ENCODE measurements at places on chromosomes 2 and 18.
A peak's percentile ranks its signal among the peaks of the same experiment; 100 is the strongest.

DNA sequence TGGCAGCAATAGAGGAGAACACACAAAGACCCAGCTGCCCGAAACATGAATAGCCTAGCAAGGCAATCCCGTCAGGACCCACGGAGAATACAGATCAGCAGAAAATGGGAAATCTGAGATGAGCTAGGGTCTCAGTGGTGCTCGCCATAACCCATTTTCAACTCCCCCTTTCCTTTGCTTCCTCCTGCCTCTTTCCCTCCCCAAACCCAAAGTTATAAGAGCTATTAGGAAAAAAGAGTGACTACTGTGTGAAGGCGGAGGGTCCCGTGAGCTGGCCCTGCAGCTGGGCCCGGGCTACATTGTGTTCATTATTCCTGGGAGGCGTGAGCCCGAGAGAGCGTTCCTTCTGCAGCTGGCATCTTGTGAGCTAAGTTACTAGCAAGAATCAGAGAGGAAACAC, 118.4 kb downstream of the PID1 start:
- DNase-seq = no peak

- no peak for DNase-seq
These were observed 234.0 kb downstream of the HAUS1 start for GRCh38 chr18:46338205-46338604.

DNA sequence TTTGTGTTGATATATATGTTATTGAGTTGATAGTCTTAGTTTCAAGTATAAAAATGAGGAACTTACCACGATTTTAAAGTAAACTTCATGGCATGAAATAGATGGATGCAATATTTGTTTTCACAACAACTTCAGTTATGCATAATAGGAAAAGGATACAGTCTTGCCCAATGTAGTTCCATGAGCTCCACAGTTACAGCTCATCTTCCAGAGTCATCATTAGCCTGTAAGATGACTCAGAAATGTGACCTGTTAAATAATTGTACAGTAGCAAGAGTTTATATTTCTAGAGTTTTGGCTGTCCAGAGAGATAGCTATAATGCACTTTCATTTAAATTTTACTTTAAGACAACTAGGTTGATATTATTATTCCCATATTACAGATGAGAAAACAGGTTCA, 80.9 kb upstream of the ARHGAP28 start:
- no peak for DNase-seq

GRCh38 chr18:33466822-33467221, 26.3 kb upstream of the CCDC178 start:
- DNase-seq = no peak

DNA sequence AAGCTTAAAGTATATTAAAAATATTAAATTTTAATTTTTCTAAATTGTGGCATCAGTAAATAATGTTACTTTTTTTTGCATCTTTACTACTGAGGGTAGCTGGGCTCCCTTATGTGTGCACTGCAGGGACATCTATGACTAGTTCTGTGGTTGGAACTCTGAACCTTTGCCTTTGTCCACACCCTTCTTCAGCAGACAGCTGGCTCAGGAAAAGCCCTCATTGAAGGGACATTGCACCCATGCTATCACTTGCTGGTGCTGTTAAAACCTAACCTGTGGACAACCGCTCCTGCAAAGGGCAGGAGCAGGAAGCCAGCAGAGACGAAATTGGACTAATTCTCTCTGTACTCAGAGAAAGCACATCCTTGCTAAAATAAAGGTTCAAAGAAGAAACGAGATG, 30.1 kb downstream of the MOCOS start:
- no peak for DNase-seq

GRCh38 chr2:46163098-46163430, 134.1 kb upstream of the EPAS1 start:
- no peak for DNase-seq

DNA sequence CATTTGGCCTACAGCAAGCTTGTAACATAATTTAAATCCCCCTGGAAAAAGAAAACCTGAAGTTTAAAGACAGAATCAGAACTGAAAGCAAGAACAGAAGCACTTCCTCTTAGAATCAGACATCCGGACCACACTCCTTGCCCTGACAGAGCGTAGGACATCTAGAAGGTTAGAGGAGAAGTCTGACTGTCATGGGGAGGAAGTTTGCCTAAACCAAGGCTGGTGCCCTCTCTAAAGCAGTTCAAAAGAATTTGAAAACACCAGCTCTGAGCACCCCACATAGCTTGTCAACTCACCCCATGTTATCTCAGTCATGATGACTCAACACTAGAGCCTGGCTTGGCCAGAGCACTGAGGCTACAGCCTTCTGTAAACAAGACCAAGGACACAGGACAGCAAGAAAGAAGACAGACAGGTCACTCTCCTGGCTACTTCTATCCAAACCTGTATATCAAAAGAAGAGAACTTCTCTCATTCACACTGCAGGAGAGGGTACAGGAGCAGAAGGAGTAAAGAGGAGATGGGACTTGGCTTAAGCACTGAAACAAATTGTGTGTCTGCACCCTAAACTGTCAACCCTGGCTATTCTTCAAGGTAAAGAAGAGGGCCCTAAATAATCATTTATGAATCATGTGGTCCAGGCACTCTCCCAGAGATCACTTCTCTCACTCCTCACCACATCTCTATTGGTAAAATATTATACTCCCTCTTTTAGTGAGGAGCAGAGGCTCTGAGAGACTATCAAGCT, 198.6 kb downstream of the MEMO1 start:
- no peak for DNase-seq

GRCh38 chr2:204015118-204015843, 78.7 kb downstream of the ICOS start:
- peak; percentile 49 for DNase-seq

DNA sequence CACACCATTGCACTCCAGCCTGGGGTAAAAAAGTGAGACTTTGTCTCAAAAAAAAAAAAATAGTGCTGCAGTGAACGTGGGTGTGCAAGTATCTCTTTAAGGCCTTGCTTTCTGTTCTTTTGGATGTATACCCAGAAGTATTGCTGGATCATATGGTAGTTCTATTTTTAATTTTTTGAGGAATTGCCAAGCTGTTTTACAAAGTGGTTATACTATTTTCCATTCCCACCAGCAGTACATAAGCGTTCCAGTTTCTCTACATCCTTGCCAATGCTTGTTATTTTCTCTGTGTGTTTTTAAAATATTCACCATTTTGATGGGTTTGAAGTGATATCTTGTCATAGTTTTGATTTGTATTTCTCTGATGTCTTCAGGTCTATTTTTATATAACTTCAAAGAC, 13.1 kb downstream of the ARMC9 start:
- no peak for DNase-seq

DNA sequence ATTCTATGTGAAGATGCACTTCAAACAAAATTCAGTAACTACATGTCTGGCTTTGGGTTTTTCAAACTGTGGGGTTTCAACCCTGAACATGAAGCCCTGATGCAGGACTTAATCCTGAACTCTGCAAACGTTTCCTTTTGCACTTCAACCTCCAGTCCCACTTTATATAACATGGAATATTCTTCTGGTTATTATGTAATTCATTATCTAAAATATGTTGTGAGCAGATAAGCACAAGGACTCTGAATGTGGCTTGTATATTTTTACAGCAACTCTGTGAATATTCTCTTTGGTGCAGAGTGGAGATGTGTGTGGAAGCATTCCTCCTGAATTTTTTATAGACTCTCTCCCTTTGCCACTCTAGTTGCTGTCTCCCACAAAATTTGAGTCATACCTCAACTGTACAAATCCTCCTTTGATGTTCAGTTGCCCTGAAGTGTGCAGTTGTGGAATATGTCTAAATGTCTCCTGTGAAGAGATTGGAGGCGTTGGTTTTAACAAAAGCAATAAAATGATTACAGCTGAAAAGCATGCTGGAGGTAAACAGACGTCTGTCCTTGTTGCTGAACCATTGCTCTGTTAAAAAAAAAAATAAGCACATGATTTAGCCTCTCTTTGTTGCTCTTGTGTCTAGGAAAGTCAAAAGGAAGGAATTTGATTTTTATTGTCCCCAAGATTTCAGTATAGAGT, 205.1 kb upstream of the NRP2 start:
- DNase-seq = no peak

DNA sequence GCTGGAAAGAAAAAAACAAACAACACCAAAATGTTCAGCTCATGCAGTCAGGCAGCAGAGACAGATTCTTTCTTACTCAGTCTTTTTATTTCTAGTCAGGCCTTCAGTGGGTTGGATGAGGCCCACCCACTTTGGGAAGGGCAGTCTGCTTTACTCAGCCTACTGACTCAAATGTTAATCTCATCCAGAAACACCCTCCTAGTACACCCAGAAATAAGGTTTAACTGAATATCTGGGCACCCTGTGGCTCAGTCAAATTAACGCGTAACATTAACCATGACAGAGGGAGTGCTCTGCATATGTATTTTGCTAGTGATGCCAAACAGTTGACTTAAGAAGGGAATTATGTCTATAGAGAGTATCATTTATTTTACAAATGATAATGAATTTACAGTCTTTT, 401.6 kb downstream of the PARD3B start:
- no peak for DNase-seq

- peak; percentile 9 for DNase-seq
These were observed 88.4 kb upstream of the STK17B start for GRCh38 chr2:196259507-196260481.

- DNase-seq = no peak
These were observed 193.5 kb upstream of the CCDC68 start for GRCh38 chr18:55152801-55153200.

DNA sequence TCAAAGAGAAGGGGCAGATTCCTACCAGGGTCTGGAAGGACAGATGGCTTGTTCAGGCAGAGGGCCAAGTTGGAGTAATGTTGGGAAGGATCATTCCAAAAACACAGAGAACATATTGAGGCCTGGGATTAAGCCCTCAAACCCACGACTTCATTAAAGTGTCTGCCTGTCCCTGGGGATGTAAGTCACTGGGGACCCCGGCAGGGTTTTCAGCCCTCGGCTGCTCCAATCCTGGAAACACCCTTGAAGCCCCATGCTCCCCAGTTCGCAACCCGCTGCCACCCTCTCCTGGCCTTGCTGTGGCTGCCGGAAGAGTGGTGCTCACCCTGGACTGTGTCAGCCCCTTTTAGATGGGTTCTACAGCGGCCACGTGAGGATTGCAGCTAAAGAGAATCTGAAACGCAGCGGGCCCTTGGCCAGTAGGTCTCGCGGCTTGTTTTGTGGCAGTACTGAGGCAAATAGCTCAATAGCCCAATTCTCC, 79.9 kb downstream of the EPAS1 start:
- no peak for DNase-seq

DNA sequence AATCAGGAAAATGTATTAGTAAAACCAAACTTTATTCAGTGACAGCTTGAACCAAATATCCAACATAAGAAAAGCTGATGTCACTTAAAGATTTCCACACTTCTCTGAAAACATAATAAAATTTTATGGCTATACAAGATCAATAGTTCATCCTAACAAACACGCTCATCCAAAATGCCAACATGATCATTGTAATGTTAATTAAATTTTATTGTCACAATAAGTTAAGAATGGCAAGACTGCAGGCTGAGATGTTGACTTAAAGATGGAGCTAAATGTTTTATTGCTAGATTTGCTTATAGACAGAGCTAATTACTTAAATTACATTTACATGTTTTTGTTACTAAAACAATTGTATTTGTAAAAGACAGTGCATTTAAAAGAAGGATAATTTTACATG, 140.3 kb downstream of the ERBB4 start:
- DNase-seq = no peak

DNA sequence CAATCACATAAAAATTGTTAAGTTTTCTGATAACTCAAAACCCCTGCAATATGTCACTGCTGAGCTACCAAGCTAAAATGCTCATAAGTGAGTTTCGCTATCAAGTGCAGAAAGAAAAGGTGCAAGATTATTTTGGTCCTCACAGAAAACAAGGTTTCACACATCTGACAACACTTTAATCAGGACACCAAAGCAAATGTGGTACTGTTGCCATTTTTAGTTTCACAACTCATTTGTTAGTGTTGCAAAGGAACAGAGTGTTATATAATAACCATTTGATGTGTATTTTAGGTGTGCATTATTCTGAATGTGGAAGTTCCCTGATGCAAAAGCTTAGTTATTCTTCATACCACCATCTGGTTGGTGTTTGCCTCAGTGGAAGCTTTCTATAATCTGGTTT, 956.2 kb downstream of the DSC3 start:
- DNase-seq = no peak

GRCh38 chr2:37985333-37985732, 60.2 kb downstream of the RMDN2 start:
- no peak for DNase-seq

DNA sequence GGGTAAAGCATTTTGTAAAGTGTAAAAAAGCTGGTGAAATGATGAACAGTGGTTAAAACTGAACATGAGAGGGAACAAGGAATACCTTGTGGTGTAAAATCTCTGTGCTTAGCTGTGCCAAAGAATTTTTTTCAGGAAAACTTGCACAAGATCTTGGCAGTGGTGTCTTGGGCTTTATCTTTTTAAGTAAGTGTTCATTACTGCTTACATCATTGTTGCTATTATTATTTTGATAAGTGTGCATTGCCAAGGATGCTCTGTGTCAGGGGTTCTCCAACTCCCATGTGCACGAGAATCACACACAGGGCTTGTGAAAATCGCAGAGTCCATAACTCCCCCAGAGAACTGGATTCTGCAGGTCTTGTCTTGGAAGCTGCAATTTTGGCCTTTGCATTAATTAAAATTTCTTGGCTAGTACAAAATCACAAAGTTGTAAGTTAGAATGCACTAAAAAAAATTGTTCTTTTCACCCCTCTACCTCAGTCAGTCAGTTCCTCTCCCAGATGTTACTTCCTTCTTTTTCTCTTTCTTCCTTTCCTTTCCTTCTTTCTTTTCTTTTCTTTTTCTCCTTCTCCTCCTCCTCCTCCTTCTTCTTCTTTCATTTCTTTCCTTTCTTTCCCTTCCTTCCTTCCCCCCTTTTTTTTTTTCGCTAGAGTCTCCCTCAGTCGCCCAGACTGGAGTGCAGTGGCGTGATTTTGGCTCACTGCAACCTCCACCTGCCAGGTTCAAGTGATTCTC, 37.8 kb downstream of the GATA6 start:
- no peak for DNase-seq

DNA sequence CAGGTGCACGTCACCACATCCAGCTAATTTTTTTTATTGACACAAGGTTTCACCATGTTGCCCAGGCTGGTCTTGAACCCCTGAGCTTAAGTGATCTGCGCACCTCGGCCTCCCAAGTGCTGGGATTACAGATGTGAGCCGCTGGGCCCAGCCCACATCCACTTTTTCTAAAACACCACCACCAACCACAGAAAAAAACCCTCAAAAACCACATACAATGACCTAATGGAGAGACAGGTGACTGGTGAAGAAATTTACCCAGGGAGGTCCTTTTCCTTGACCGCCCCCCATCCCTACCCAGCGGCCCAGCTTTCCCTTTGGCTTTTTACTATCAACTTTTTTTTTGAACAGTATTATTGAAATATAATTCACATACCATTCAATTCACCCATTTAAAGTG, 47.9 kb downstream of the CACNB4 start:
- DNase-seq = no peak

DNA sequence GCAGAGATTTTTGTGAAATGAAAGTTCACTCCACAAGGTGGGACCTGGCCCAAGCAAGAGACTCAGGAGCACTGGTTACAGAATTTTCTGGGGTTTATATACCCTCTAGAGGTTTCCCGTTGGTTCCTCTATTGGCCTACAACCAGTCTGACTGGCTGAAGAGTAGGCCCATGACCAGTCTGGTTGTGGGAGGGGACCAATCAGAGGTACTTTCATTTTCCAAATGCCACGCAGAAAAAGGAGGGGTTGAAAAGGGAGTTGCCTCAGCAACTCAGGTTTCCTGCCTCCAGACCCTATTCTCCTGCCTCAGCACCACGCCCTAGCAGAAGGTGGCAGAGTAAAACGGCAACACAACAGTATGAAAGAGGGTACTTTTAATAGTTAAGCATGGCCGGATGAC, 98.4 kb downstream of the COLEC12 start:
- DNase-seq = no peak
